ENCODE measurements at places on chromosomes 16 and 17.

DNA sequence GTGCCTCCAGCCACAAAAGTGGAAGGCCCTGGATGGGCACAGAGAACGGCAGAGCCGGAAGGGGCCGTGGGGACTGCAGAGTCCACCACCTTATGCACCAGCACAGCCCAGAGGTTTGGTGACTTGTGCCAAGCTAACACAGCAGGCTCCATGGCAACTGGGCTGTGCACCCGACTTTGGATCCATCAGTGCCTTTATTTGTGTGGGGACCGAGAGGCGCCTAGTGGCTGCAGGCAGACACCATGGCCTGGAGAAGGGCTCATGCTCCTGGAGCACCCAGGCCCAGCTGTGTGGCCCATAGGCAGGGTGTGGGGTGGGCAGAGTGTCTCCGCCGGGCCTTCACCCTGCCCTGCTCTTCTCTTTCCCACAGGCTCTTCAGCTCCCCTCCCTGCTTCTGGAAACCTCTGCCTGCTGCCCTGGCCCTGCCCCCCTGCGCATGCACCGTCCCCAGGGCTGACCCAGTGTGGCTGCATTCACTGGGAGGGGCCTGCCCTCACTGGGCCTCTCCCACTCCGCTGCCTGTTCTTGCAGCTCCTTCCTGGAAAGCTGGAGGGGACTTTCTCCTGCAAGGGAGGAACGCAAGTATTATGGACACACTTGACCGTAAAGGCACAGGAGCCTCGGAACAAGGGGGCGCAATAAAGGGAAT is 10.1 kb downstream of the C16orf90 start:
- DNase-seq = no peak

DNA sequence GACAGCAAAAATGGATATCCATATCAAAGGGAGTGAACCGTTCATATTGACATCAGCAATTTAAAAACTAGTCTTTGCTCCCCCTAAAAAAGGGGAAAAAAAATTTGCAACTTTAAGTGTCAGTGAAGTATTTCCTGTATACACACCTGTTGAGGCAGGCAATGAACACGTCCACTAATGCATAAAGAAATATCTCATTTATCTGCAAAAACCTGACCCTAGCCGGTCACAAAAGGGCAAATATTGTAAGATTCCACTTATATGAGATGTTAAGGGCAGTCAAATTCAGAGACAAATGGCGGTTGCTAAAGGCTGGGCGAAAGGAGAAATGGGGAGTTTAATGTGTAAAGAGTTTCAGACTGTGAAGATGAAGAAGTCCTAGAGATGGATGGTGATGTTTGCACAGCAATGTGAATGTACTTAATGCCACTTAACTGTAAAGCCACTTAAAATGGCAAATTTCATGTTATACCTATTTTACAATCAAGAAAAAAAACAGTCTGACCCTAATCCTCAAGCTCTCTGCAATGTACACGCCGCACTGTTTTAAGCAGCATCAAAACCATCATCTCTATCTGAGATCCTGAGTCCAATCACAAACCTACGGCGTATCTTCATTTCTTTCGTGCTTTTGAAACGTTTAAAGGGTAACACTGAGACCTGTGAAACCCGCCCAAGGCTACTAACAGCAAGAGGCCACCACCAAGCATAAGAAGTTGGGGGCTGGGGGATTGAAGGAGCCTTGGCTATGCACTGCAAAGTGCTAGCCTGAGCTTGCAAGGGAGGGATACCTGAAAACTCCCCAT is 1.1 kb downstream of the PARN start:
- DNase-seq = peak; percentile 52

DNA sequence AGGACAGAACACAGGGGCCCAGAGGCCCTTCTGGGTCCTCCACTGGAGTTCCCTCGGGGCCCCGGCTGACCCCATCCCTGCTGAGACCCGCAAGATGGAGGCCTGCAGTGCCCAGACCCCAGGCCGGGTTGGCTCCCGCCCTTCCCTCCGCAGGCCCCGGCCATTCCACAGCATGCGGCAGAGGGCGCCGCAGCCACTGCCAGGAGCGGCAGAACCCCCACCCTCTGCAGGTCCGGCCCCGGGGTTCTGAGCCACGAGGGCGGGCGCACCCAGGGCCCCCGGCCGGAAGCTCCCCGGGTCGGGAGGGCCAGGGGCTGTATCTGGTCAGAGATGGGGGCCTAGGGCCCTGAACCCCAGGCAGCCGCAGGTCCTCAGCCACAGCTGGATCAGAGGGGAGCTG is 2.4 kb upstream of the PERCC1 start:
- peak; percentile 32 for DNase-seq

- DNase-seq = no peak
These were observed 3.2 kb upstream of the WNT3 start for GRCh38 chr17:46821482-46822387.

DNA sequence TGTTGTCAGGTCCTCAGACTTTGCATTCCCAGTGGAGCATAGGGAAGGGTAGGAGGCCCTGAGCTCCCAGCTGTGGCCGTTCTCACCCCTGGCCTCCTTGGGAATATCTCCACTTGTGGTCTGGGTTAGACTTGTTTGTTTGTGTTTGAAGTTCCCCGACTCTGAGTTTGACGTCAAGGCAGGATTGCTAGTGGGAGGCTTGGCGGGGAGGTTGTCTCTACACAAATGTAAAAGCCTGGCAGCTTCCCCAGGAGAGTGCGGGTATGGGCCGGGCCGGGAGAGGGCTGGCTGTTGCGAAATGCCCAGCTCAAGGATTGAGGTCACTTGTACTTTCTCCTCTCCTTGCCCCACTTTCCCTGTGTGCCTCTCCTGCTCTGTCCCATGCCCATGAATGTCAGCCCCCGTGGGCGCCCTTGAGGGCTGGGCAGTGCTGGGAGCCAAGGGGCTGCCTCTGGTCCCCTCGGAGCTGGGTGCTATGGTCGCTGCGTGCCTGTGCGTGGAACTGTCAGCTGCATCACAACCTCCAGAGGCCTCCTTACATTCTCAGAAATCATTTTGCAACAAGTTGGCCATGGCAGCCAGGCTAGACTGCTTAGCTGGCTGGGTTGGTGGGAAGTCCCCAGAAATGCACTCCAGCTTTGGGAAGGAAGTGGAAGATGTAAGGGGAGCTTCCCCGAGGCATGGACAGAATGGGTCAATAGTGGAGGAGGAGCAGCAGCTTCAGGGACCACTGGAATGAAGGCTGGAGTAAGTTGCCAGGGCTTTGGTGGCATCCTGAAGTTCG is 84.3 kb downstream of the KSR1 start:
- no peak for DNase-seq

DNA sequence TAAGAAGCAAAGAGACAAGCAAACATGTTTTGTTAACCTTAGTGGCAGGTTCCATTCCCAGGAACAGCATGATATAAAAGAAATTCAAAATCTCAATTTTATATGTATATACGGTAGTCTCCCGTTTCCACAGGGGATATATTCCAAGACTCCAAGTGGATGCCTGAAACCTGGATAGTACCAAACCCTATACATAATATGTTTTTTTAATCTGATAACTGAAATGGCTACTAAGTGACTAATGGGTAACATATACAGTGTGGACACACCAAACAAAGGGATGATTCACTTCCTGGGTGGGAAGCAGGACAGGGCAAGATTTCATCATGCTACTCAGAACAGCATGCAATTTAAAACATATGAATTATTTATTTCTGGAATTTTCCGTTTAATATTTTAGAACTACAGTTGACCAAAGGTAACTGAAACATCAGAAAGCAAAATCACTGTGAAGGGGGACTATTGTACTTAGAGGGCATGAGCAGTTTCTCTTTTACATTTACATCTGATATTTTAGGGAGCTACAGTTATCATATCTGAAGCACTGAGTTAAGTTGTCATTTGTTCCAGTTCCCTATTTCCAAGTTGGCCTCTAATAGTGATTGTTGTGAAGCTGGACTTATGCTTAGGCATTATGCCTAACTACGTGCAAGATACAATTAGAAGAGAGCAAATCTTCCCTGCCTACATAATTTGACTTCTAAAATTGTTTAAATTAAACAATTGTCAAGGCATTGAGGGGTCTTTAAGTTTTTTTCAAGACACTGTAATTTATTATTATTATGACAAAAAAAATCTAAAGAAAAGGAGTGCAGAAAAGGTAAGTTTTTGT is 34.1 kb upstream of the ABCA6 start:
- no peak for DNase-seq

GRCh38 chr16:85624646-85625045 is 11.5 kb downstream of the GSE1 start:
- no peak for DNase-seq

GRCh38 chr16:71956486-71956885 is 43.7 kb downstream of the PKD1L3 start:
- no peak for DNase-seq

DNA sequence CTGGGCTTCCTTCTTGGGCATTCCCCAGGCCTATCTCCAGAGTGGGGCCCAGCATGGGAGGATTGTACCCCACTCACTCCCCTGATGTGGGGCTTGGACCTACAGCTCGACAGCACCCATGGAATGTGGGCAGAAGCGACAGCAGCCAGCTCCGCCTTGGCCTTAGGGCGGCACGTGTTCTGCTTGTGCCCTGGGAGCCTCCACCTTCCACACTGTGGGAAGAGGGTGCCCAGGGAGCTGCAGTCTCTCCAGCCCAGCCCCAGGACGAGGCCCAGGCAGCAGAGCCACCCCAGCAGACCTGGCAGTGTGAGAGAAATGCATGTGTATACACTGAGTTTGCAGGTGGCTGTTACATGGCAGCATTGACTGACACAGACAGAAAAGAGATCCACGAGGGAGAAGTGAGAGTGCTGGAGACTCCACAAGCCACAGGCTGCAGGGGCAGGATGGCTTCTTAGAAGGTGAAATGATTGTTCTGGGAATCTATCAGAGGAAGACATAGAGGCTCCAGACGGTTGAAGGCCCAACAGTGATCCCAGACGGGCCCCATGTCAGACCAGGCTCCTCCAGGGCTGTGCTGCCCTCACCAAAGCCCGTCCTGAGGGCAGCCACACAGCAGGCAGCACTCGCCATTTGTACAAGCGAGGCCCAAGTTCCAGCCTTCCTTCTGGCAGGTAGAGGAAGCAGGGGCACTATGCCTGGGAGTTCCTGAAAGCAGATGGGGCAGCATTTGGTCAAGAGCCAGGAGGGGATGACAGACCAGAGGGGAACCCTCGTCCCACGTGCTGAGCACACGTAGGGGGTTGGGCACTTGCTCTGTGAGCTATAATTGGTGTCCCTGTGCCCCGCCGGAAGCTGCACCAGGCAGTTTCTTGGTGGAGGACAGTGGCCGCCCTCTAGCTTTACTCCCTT is 2.8 kb upstream of the DNASE1 start:
- no peak for DNase-seq

- DNase-seq = no peak
These were observed 404 bp downstream of the EMC6 start for GRCh38 chr17:3669085-3669347.

GRCh38 chr16:53911513-53911912 is 207.6 kb downstream of the FTO start:
- DNase-seq = peak; percentile 29

GRCh38 chr17:3914312-3914670 is 2.0 kb downstream of the P2RX1 start:
- DNase-seq = no peak

DNA sequence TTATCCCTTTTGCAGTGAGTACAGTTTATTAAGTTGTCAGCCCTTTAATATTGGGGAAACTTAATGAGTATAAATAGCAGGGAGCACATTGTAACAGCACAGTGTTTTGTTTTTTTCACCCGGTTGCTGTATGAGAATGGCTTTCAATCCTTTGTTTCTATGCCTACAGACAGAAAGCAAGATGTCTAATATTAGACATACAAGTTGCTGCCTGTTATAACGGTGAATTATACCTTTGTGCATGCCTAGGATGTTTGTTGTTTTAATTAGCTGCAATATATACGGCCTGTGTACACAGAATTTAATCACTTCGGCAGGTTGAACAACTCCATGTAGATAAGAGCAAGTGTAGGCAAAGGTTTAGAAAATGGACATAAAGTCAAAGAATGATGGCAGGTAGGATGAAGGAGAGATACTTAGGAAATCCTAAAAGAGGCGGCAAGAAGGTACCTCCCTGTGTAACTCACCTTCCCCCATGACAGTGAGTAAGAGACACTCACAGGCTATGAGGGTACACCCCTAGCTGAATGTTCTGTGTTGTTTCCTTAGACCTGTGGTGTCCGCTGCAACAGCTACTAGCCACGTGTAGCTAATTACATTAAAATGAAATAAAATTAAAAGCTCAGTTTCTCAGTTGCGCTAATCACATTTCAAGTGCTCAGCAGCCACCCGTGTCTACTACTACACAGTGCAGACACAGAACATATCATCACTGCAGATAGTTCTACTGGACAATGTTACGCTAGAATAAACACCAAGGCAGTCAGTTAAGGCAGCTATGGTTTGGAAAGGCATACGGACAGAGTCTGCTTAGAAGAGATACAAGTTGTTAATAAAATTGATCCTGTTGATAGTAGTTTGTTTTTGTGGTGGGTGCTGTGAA is 10.9 kb downstream of the SLC7A6OS start:
- DNase-seq = no peak

Measured in immature natural killer cell (primary cell).